ENCODE measurements at places on chromosomes 1 and 21.

DNA sequence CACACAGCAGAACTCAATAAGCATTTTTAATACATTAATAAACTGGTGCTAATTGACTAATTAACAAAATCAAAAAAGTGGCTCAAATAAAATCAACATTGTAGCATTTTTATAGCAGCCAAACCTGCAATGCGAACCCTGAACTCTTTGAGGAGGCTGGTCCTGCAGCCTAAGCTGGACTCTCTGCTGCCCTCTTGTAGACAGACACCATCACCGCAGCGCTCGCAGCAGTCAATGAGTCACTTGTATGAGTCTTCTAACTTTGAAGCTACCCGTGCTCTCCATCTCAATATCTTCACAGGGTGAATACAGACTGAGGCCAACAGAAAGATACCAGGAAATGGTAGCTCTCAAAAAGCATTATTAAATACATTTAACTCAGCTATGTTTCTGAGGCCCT, 9.7 kb upstream of the KRTAP7-1 start:
- no peak for DNase-seq

GRCh38 chr21:44710756-44711326, 531 bp downstream of the TSPEAR start:
- no peak for DNase-seq

DNA sequence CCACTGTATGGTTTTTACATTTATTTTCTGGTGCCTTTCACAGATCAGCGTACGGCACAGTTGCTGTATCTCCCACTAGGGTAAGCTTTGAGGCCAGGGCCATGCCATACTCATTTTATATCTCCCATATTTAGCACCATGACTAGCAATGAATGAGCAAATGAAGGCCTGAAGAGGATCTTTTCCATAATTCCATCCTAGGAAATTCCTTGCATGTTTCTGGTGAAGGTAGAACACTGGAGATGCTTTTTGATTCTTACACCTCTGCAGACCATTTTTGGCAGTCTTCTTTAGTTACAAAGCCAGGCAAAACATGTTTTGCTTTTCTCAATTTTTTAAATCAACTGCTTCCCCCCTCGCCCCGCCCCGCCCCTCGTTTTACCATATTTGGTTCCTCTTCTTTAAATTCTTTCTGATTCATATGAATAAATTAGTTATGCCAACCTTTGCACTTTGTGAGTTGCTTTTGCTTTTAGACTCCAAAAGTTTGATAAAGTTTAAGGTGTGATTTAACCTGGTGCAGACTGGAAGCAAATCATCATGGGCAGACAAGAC, 78.9 kb upstream of the AK4 start:
- DNase-seq = no peak

- DNase-seq = no peak
Measured at GRCh38 chr1:169042377-169042776, 64.1 kb upstream of the ATP1B1 start.

DNA sequence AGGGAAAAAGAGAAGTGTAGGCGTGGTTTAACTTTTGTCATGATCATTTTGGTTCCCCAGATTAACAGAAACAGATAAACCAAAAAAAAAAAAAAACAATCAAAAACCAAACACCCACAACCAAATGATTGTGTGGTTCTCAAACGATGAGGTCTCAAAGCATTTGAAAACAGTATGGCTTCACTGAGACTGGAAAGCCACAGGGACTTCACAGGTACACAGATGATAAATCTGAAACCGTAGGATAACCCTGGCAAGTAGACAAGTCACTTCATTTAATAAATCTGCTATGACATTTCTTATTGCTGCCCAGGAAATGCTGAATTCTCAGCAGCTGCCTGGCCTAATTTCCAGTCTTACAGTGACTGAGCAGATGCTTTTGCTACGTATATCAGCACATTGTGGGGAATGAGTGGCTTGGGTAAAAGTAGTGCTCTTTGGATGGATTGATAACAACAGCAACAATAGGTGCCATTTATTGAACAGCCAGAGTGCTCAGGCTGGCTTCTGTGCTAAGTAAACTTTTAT, 6.1 kb downstream of the ST6GALNAC3 start:
- DNase-seq = no peak

DNA sequence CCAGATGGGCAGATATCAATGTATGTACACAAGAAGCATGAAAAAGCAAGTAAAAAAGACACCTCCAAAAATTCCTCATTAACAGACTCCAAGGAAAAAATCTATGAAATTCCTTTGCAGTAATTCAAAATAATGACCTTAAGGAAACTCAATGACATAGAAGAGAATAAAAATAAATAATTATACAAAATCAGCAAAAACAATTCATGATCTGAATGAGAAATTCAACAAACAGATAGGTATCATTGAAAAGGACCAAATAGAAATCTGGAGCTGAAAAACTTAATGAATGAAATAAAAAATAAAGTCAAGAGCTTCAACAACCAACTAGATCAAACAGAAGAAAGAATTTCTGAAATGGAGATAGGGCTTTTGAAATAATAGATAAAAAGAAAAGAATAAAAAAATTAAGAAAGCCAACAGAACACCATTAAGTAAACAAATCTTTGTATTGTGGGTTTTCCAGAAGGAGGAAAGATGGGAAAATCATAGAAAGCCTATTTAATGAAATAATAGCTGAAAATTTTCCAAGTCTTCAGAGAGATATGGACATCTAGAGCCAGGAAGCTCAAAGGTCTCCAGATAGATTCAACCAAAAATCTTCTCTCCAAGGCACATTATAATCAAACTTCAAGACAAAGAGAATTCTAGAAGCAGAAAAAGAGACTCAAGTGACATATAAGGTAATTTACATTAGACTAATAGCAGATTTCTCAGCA, 52.0 kb upstream of the KCNK1 start:
- no peak for DNase-seq

- no peak for DNase-seq
Measured at GRCh38 chr1:22331618-22332423, 119.8 kb upstream of the ZBTB40 start.

DNA sequence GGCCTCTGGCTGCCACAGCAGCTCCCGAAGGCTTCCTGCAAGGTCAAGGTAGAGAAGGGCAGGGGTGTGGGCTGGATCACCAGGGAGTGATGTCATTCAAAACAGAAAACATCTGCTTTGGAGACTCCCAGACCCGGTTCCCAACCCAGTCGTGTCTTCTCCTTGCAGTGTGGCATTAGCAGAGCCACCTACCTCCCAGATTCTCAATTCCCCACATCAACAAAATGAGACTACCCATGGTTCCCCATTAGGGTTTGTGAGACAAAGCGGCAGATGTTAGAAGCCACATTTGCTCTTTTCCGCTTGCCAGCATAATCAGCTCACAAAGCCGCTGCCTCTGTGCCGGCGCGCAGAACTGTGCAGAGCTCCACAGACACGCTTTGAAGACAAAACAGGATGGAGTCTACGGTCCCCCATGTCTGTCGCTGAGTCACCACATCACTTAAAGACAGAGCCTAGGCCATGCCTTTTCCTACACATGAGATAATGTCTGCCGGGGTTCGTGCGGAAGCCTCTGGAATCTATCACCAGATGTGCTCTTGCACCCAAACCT, 12.5 kb downstream of the KIF17 start:
- DNase-seq = no peak

DNA sequence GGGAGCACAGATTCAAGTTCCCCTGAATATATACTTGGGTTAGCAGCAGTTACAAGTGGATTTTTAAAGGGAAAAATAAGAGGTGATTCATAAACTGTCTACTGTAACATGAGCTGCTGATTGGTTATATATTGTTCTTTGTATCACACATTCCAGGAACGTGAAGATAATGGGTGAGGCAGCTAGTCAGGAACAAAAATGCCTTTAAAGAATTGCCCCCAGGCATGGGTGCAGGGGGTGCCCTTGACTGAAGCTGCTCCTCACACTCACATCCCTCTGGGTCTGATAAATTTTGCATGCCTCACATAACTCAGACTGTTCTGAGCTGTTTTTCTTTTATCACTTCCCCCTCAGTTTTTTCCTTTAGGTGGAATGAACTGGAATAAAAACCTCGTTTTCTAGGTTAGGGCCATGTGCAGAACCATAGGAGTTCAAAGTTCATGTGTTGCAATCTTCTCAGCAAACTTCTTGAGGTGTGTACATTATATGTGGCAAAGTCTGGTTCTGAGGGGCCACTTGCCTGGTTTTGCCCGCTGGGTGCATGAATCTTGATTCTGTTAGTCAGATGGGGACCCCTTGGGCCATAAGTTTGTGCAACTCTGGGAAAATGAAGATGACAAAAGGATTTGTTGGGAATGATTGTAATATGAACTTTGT, 21.1 kb downstream of the TBX19 start:
- DNase-seq = no peak

GRCh38 chr1:111203681-111204200, 3.3 kb upstream of the DENND2D start:
- DNase-seq = peak; percentile 94

GRCh38 chr1:15621975-15622374, 4.7 kb downstream of the DDI2 start:
- no peak for DNase-seq

DNA sequence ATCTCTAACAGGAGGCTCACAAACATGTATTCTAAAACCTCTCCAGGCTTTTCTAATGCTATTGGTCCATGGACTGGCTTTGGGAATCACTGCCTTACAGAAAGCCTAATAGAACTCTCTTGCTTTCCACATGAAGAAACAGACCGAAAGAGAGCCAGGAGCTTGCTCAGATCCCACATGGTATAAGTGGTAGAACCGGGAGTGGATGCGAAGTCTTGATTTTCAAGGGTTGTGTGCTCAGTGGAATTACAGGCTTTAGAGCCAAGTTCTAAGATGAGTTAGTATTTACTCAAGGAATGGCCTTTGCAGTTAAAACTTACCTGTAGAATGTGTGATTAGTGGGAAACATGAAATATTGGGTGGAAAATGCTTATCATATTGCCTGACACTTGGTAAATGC, 54.3 kb upstream of the HSD17B7 start:
- DNase-seq = no peak

GRCh38 chr1:168082008-168082876, 54.5 kb downstream of the GPR161 start:
- peak; percentile 91 for DNase-seq

DNA sequence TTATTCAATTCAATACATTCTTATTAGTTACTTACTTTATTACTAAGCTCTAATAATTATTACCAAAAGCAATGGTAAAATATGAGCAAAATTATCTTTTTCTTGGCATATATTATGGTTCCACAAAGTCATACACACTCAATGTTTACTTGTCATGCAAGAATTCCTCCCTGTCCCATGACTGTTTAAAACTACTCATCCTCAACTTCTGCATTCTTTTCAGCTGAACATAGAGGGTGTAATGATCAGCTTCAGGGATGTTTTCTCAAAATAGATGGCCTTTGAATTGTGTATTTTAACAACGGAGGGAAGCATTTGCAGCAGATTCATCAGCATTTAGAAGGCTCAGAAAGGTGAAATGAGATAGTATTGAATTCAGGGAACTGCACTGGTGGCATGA, 499.0 kb downstream of the RWDD3 start:
- no peak for DNase-seq

DNA sequence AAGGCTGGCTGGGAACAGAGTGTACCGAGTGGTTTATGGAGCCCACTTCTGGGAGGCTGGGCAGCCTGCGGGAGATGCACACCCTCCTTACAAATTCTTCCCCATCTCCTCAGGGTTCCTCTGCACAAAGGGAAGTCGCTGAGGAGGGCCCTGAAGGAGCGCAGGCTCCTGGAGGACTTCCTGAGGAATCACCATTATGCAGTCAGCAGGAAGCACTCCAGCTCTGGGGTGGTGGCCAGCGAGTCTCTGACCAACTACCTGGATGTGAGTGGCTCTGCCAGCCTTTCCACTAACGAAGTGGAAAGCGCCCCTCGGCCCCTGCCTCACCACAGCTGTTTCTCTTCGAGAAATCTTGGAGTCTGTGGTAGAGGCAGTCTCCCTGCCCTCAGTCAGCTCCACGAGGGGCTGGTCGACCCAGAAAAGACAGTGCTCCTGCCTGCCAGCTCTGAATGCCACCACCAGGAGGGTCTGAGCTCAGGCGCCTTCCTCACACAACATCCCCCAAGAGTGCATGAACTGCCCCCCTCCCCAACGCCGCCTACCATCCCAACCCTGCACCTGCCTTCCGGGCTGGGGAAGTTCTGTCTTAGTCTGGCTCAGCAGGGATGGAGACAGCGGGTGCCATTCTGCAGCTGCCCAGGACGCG, 31.8 kb downstream of the PROK1 start:
- no peak for DNase-seq

DNA sequence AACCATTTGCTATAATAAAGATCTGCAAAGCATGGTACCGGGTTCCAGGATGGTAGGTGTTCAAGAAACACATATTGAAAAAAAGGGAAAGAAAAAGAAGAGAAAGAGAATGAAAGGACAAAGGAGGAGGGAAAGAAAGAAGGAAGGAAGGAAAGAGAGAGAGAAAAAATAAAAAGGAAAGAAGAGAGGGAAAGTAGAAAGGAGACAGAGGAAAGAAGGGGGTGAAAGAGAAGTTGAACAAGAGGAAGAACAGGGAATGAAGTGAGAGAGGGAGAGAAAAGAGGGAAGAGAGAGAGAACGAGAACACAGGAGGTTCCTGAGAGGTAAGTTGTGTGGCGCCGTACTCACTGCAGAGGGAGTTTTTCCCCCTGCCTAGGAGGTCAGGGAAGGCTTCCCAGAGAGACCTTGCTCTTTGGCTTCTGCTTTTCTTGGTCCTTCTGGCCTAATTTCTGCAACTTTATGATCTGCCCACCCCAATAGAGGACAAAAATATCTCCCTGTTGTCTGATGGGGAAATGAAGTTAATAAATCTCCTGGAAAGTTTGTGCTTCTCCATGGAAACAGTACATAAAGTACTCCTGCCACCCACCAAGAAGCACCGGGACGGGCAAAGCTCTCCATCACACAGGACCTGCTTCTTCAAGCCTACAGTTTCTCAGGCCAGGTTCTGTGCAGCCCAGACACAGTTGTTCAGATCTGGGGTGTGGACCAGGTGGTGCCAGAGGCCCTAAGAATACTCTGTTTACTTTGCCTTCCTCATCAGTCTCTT, 124.8 kb downstream of the ROR1 start:
- no peak for DNase-seq

DNA sequence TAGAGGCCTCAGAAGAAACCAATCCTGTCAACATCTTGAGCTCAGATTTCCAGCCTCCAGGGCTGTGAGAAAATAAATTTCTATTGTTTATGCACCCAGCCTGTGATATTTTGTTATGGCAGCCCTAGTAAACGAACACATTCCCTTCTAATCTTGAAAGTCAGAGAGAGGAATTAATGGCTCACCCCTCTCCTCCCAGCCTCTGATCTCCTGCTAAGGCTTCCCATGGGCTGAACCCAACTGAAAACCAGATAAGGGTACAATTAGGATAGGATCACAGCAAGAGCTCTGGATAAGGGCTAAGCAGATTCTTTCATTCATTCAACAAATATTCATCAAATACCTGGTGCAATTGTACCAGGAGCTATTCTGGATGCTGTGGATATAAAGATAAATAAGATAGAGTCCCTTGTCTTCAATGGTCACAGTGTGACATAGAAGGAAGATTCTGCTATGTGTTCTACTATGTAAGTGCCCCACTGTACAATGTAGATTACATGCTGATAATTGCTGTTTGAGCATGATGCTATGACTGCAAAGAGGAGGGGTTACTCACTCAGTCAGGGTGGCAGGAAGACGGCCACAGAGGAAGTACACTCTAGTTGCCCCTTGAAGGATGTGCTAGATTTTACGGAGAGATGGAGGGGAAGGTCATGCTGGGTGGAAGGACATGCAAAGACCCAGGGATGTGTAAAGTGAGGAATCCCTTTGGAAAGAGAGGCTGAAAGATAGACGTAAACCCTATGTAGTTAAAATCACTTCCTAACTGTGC, 203.3 kb upstream of the JUN start:
- DNase-seq = no peak

GRCh38 chr1:48030696-48031365, 33.6 kb upstream of the TRABD2B start:
- DNase-seq = no peak

GRCh38 chr1:231781892-231782291, 155.3 kb downstream of the DISC1 start:
- no peak for DNase-seq
